ENCODE measurements at places on chromosomes 5 and 9.

DNA sequence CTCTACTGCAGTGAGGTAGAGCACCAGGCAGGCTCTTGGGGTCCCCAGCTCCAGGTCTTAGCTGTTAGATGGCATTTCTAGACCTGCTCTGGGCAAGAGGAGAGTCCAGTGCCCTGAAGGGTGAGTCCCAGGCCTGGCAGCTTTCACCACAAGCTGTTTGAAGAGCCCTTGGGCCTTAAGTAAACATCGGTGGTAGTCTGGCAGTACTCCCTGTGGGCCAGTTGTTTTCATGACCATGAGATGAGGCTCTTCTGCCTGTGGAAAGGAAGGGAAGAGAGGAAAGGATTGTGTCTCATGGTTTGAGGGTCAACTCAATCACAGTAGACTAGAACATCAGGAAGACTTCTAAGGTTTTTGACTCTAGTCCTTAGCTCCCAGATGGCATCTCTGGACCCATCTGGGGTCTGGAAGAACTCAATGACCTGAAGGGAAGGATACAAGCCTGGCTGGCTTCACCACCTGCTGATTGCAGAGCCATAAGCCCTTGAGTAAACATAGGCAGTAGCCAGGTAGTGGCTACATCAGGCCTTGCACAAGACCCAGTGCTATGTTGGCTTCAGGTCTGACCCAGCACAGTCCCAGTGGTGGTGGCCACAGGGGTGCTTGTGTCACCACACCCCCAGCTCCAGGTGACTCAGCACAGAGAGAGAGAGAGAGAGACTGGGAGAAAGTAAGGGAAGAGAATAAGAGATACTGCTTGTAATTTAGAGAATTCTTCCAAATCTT is 114.3 kb upstream of the PCSK5 start:
- DNase-seq = no peak

DNA sequence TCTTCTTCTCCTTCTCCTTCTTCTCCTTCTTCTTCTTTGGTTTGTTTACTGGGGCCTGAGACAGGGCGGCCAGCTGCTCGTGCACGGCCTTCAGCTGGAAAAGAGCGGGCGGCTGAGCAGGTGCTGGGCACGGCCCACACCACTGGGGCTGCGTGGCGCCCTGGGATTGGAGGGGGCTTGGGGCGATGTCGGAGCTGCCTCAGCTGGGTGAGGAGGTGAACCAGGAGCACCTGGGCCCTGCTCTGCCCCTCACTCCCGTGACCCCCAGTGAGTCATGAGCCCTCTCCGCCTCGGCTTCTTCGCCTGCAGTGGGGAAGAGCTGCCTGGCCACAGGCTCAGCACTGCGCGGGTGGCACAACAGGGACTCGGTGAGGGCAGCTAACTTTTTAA is 14.9 kb downstream of the BRD3OS start:
- no peak for DNase-seq

GRCh38 chr9:12956261-12956660 is 181.4 kb downstream of the LURAP1L start:
- DNase-seq = no peak

GRCh38 chr5:61263072-61263471 is 69.0 kb upstream of the ZSWIM6 start:
- no peak for DNase-seq

DNA sequence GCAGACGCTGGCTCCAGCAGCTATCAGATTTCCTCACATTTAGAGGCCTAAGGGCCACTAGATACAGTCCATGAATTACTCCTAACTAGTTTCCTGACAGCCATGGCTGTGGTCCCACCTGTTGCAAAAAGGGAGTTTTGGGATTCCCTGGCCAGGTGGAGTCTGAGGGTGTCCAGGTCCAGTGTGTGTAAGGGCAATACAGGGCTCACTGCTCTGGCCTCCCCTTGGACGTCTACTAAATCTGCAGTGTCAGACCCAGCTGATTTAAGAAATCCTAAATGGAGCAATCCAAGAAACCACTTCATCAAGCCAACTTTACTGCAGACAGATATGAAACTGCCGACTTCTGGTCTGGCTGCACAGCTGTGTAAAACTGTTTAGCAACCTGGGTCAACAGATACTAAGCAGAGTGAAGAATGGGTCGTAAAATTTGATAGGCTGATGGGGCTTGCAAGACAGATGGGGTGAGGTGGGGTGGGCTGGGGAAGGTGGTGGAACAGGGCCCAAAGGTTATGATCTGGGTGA is 116.4 kb downstream of the GADD45G start:
- DNase-seq = no peak

- DNase-seq = no peak
Measured at GRCh38 chr5:118139361-118139760, 849.0 kb downstream of the DTWD2 start.

- DNase-seq = no peak
Measured at GRCh38 chr5:89756955-89757354, 652.6 kb downstream of the CETN3 start.

All from WERI-Rb-1 (cell line).